CD4-positive, alpha-beta T cell (primary cell): ENCODE measurements at places on chromosomes 11 and 22.

DNA sequence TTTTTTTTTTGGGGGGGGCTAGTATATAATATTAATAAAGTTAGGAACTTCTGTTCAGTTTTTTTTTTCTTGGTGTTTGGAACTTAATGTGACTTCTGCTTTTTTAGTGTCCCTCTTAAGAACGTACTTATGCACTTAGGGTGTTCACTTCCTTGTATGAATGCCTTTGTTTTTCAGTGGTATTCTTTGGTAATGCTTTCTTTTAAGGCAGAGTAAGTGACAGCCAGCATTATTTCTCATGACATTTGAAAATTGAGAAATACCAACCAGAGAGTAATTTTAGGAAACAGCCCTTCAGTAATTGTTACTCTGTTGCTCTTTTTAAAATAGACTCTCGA, 2.4 kb downstream of the GRK3 start:
- H3K27ac ChIP-seq = no peak overlapping the region
- no peak for DNase-seq
- H3K36me3 ChIP-seq = no peaks in the 10 kb centered on the region
- peak overlapping the region; percentile 2 for H3K4me3 ChIP-seq
- peaks cover 20% of the 10 kb centered on the region for H3K4me1 ChIP-seq
- peaks cover 2% of the 10 kb centered on the region for H3K27me3 ChIP-seq

DNA sequence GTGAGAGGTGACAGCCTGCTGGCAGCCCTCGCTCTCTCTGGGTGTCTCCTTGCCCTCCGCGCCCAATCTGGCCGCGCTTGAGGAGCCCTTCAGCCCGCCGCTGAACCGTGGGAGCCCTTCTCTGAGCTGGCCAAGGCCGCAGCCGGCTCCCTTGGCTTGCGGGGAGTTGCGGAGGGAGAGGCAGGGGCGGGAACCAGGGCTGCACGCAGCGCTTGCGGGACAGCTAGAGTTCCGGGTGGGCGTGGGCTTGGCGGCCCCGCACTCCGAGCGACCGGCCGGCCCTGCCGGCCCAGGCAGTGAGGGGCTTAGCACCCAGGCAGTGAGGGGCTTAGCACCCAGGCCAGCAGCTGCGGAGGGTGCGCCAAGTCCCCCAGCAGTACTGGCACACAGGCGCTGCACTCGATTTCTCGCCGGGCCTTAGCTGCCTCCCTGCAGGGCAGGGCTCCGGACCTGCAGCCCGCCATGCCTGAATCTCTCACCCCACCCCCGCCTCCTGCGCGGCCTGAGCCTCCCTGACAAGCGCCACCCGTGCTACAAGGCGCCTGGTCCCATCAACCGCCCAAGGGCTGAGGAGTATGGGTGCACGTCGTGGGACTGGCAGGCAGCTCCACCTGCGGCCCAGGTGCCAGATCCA, 1526.1 kb downstream of the FAM181B start:
- H3K27me3 ChIP-seq = no peaks in the 10 kb centered on the region
- H3K27ac ChIP-seq = no peak overlapping the region
- no peaks in the 10 kb centered on the region for H3K4me1 ChIP-seq
- DNase-seq = no peak

DNA sequence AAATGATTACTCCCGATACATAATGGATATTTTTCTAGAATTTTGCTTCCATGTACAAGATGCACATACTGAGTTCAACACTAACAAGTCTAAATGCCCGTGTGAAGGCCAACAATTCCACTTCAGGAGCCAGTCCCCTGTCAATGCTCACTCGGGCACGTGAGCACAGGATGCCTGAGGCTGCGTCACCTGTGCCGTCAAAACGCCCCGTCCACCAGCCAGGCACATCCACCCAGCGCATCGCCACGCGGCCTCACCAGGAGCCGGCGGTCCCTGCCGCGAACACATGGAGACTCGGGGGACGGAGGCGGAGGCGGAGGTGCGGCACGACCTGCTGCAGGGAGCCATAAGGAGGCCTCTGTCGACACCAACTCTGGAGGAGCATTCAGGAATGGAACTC, 9.8 kb downstream of the TOLLIP start:
- DNase-seq = no peak
- H3K27ac ChIP-seq = no peak overlapping the region
- H3K4me3 ChIP-seq = no peak overlapping the region
- H3K4me1 ChIP-seq = peaks cover 14% of the 10 kb centered on the region
- no peaks in the 10 kb centered on the region for H3K27me3 ChIP-seq
- peaks cover 35% of the 10 kb centered on the region for H3K36me3 ChIP-seq

GRCh38 chr11:81174646-81175330, 1558.9 kb downstream of the FAM181B start:
- no peak for DNase-seq
- no peaks in the 10 kb centered on the region for H3K4me1 ChIP-seq
- H3K36me3 ChIP-seq = no peaks in the 10 kb centered on the region
- H3K4me3 ChIP-seq = no peak overlapping the region
- H3K27me3 ChIP-seq = no peaks in the 10 kb centered on the region
- H3K27ac ChIP-seq = no peak overlapping the region

DNA sequence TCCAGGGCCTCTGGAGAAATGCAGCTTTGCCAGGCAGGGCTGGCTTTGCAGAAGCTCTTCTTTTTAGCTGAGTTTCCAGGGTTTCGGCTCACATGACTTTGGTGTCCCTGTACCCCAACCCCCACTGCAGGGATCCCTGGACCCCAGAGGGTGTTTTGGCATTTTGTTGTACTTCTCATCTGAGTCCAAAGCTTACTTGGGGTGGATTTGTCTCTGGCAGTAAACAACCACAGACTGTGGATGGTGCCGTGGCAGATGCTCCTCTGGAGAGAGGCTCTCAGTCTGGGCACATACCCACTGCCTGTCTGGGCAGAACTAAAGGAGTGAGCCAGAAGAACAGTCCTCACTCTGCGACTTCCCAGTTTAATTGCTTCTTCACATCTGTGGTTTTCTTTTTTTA, 49.6 kb downstream of the COMMD9 start:
- no peaks in the 10 kb centered on the region for H3K36me3 ChIP-seq
- no peaks in the 10 kb centered on the region for H3K4me1 ChIP-seq
- no peak overlapping the region for H3K27ac ChIP-seq
- no peak for DNase-seq
- H3K4me3 ChIP-seq = no peak overlapping the region
- H3K27me3 ChIP-seq = peaks cover 6% of the 10 kb centered on the region

DNA sequence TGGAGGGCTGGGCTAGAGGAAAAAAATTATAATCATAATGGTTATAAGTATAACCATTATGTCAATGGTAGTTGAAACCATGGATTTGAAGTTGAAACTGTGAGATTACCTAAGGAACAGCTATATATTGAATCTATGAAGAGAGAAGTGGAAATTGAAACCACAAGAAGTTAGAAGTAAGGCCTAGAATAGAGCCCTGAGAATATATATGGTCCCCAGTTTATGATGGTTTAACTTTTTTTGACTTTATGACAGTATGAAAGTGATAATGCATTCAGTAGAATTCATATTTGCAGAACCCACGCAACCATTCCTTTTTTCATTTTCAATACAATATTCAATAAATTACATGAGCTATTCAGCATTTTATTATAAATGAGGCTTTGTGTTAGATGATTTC, 15.0 kb downstream of the AASDHPPT start:
- H3K27ac ChIP-seq = no peak overlapping the region
- DNase-seq = no peak
- H3K36me3 ChIP-seq = peaks cover 71% of the 10 kb centered on the region
- H3K4me1 ChIP-seq = no peaks in the 10 kb centered on the region

GRCh38 chr11:78419327-78419726, 1.7 kb upstream of the GAB2 start:
- no peaks in the 10 kb centered on the region for H3K36me3 ChIP-seq
- no peak overlapping the region for H3K4me3 ChIP-seq
- no peak overlapping the region for H3K27ac ChIP-seq
- peaks cover 5% of the 10 kb centered on the region for H3K27me3 ChIP-seq

- no peaks in the 10 kb centered on the region for H3K27me3 ChIP-seq
- H3K36me3 ChIP-seq = no peaks in the 10 kb centered on the region
- DNase-seq = no peak
- no peak overlapping the region for H3K4me3 ChIP-seq
These were observed 2.5 kb upstream of the OR51B5 start for GRCh38 chr11:5345831-5346230.

DNA sequence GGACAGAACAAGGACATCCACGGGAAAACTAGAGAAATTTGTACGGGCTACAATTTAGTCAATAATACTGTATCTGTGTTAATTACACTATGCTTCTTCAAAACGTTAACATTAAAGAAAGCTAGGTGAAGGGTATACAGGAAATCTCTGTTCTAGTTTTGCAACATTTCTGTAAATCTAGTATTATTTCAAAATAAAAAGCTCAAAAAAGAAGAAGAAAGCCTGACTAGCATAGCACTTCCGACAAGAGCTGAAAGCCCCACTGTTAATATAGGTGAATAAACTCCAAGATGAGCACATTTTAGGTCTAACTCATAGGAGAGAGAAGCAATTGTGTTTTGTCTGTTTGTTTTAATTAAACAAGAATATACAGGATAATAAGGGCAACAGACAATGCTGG, 299.7 kb downstream of the TTC28 start:
- no peaks in the 10 kb centered on the region for H3K4me1 ChIP-seq
- H3K27me3 ChIP-seq = no peaks in the 10 kb centered on the region
- no peak overlapping the region for H3K27ac ChIP-seq
